KG1 (cell line): ENCODE measurements at places on chromosomes 5 and 9.

DNA sequence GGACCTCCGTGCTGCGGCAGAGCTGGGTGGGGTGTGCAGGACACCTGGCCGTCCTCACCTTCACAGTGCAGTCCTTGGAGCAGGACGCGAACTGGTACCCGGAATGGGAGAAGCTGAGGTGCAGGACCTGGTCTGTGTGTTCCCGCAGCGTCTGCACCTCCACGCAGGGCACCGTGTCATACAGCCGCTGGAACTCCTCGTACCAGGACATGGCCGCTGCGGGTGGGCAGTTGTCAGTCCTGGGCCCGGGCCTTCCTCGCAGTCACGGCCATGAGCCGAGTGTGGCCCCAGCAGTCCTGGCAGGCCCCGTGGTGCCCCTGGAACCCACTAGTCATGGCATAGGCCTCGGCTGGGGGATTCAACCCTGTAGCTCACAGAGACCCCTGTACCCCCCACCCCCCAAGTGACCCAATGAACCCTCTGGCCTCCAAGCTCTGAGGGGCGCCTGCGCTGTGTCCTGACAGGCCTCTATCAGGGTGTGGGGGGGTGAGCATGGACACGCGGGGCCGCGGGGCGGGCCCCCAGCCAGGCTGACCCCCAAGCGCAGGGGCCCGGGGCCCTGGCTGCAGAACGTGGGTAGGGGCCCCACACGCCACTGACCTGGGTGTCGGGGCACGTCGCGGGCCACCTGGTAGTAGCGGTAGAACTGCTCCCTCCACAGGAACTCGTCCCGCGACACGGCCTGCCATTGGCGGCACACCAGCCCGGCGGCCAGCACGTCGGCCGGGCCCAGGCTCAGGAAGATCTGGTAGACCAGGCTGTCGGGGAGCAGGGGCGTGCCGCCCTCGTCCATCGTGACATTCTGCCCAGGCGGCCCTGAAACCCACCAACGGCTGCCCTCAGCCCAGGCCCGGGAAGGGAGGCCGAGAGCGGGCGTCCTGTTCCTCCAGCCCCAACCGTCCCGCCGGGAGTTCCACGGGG, 987 bp downstream of the FBXW5 start:
- no peak for DNase-seq

DNA sequence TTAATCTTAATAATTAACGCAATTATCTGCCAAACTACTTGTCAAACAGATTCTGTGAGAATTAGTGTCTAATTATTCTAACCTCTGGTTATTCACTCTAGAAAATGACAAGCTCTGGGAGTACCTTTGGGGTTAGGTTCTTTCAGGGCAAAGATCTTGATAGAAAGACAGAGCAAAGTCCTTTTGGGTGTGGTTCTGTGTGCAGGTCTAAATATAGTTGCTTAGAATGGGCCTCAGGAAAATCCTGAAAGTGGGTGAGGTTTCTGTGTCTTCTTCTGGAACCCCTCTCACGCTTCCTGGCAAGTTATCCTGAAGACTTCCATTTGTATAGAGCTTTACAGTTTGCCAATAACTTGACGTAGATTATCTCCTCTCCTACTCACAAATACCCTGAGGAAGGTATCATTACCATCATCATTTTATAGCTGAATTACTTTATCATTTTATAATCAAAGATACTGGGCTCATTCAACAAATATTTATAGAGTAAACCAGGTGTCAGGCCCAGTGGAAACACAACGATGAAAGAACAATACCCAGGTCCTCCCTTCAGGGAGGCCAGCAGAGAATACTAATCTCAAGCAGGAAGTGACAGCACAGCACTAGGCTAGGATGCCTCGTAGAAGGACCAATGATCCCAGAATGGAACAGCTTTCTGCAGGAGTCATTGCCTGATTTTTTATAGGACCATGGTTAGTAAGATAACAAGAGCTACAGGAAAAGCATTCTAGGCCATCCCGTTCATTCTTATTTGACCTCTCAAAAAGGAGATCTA, 27.6 kb upstream of the LHFPL2 start:
- DNase-seq = no peak

DNA sequence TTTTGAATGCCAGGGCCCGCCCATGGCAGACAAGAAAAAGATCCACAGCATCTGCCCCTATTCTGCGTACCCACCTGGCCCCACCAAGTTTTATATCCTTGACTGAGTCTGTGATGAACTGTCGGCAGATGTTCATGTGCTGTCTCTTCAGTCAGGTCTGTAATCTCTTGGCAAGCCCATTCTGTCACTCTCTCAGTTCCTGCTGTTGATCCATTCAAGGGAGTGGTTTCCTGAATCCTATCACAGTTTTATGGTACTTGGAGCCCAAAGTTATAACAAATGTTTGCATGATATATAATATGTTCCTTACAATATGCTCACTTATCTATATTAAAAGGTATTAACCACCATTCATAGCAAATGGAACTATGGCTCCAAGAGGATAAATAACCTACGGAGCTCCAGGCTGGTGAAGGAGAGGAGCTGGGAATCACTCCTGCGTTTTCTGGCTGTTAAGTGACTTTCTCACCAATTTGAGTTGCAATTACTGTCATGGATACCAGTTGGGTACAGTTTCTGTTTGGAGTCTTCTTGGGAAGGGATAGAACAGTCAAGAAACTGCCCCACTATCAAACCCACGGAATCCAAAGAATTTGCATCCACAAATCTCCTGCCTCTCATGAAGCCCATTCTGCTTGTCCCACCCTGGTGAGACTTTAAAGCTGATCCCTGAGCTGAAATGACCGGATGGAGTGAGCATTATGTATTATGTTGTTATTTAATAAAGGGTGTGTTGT, 103.4 kb upstream of the SPRY4 start:
- no peak for DNase-seq

GRCh38 chr9:35800530-35800929, 9.1 kb downstream of the NPR2 start:
- no peak for DNase-seq

DNA sequence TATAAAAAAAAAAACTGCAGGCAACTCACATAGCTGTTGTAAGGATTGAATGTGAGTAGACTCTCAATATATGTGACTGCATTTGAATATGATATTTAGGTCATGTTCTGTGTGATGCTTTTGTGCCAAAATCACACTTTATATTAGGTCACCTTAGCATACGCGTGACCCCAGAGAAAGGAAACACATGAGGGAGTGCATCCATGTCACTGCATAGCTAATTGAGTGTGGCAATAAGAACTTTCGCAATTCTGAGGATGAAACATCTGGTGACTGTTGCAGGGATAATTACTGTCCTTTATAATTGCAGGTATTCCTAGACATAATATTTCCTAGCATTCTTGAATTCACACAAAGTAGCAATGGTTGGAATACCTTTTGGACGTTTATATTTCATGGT, 459.5 kb upstream of the KLF4 start:
- no peak for DNase-seq

GRCh38 chr5:163505049-163505367, 411 bp upstream of the MAT2B start:
- DNase-seq = no peak

DNA sequence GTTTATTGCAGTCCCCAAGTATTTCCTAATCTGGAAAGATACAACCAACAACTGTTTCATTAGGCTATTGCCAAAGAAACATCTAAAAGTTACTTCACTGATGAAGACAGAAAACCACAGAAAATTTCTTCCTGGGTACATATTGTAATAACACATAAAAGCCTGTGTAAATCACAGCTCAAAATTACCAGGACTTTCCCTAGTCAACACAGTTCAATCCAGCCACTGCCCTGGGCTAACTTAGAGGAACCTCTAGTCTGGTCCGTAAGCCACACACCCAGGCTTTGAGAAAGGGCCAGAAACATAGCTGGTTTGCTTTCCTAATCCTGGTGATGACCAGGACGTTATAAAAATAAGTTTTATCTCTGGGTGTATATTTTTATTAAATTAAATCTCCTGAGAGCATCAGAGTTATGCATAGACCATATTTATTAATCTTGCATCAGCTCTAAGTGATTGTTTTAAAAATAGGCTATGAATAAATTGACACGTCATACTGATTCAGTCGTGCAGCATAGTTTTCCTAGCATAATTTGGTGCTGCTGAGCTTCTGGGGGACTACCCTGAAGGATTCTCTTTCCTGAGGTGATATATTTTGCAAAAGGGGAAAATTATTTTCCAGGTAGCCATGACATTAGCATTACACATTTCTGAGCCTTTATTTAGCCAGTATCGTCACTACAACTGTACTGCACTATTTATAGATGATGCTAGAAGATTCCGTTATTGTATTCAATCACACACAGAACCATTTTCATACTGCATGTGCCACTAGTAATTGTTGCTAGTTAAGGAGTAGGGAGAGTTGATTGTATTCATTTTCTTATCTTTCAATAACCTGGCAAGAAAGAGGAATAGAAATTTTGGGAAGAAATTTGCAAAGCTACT, 12.6 kb upstream of the MUSK start:
- no peak for DNase-seq

DNA sequence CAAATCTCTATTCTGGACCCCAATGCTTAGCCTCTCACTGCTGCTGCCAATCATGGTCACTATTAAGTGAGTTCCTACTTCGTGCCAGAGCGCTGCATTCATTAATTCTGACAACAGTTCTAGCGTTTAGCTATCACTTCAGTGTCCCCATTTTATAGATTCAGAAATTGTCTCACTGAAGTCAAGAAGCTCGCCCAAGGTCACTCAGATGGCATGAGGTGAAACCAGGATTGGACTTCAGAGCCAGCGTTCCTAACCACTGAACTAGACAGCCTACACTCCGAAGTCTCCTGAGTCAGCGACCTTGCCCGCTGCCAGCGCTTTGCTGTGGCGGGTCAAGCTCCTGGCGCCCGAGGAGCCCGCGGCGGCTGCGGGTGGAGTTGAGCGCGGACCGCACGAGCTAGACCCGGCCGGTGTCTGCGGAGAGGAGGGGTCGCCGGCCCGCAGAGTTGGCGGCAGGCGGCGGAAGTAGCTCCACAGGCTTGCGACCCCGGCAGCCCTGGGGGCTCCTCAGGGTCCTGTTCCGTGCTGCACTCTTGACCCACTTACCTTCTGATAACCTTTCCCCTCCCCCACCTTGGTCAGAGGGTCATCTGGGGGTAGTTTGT, 2.1 kb upstream of the GABRB2 start:
- no peak for DNase-seq

DNA sequence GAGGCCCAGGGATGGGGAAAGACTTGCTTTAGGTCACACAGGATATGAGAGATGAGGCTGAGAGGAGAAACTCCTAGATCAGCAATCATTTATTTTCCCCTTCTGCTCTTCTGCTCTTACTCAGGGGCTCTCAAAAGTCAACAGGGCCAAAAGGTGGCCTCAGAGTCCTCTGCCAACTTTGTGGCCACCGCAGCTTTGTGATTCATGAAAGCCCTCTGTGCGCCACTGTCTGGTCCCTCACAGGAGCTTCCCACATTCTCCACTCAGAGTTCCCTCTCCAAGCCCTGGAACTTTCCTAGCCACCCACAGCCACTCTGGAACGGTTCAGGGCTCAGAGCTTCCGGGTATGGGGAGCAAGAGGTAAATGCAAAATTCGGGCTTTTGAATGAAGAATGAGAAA, 82.4 kb downstream of the COL27A1 start:
- DNase-seq = no peak

DNA sequence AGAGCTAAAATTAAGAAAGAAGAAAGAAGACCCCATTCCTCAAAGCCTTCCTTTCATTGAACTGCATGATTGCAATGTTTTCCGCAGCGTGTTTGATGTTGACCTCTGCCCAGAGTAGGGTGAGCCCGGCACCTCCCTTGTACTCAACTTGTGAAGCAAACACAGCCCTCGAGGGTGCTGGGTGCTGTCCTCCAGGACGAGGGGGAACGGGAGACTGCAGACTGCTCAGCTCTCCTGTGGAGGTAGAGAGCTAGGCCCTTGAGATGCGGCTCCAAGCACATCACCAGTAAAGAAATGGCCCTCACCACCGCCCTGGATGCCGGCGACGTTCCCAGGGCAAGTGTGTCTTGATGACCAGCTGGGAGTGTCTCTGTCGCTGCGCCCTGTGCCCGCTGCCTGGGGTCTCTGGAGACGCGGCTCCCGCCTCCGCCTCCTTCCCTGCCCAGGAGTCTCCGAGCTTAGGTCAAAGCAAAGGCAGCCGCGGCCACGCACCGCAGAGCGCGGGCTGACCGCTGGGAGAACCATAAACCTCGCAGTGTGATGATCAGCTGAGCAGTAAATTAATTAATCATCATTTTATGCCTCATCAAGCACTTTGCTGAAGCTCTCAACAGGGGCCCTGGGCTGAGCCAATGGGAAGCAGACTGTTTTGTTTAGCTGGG, 108.7 kb downstream of the IRX2 start:
- DNase-seq = no peak
